ENCODE measurements at places on chromosomes 7 and 10. TPM values are rescaled to one million over a fixed set of nuclear protein-coding genes. Genes with fewer than 3 reads are reported as not detected.

COL13A1 gene
- 1.7 TPM for total RNA-seq

LIPJ gene
- 3.4 TPM for total RNA-seq

MRC1 gene
- 4.5 TPM for total RNA-seq

OPN4 gene
- total RNA-seq = not detected

PHTF2 gene
- 46.0 TPM for total RNA-seq

DNA sequence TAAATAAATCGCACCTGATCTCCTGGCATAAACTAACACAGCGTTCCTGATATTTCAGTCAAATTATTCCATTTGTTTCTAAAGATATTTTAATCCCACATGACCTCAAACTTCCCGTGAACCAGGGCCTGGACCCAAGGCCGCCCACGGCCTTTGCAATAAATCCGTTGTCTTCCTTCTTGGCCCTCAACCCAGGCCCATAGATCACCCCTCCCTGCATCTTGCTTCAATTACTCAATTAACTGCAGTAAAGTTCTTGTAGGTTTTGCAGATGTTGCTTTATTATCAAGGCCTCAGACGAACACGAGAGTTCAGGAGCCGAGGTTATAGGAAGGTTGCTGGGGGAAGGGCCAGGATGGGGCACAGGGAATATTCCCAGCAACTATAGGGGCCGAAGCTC lies 249.4 kb downstream of the RAB11FIP2 start:
- DNase-seq = no peak

GRCh38 chr10:4361581-4361980 lies 464.4 kb upstream of the AKR1E2 start:
- no peak for DNase-seq

- no peak for DNase-seq
Observed at GRCh38 chr10:123993534-123994416, 99.6 kb downstream of the CHST15 start.

- DNase-seq = no peak
Observed at GRCh38 chr10:88218362-88218761, 354.9 kb downstream of the PTEN start.

- DNase-seq = no peak
Observed at GRCh38 chr7:150665896-150666295, 19.6 kb upstream of the GIMAP2 start.

DNA sequence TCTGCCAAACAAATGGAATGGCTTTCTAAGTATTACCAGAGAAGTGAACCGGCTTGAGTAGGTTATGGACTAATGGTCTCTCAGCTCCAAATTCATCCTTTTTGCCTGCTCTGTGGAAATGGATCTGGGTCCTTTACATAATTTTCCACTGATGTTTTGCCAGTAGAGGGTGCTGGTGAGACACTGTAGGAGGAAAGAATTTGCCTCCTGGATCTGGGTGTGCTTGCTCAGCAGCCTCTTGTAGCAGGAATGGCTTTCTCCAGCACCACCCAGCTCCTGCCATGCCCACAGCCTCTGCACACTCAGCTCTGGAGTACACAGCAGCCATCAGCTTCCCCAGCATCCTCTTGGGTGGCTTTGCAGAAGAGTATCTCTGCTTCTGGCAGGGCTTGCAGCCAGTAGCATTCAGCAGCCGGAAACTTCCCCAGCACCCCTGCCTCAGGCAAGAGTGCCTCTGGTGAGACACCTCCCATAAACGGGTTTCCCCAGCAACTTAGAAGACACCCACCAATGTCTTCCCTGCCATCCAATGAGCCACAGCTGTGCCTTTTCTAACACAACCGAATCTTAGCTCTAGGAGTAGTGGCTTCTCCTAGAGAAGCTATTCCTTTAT lies 235.0 kb upstream of the PLPP4 start:
- no peak for DNase-seq

- no peak for DNase-seq
Observed at GRCh38 chr10:46995234-46995633, 84.0 kb downstream of the PTPN20 start.
